HFFc6 (cell line): ENCODE measurements at places on chromosomes 1 and 21.
A peak's percentile ranks its signal among the peaks of the same experiment; 100 is the strongest.

DNA sequence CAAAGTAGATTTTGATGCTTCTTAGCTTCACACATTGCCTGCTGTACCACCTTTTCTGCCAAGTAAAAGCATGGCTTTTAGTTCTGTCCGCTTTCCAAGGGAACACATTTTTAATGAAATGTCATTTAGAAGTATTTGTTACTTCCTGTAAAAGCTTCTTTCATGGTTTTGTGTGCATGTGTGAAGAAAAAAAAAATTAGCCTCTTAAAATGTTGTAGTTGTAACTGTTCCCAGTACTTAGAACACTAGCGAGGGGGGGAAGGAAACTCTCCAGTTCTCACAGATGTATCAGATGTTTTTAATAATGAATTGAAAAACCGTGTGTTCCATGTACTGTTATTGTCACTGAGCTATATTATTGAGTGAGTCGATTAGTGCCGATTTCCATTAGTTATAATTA, 568.3 kb upstream of the ADGRL2 start:
- no peak for DNase-seq

DNA sequence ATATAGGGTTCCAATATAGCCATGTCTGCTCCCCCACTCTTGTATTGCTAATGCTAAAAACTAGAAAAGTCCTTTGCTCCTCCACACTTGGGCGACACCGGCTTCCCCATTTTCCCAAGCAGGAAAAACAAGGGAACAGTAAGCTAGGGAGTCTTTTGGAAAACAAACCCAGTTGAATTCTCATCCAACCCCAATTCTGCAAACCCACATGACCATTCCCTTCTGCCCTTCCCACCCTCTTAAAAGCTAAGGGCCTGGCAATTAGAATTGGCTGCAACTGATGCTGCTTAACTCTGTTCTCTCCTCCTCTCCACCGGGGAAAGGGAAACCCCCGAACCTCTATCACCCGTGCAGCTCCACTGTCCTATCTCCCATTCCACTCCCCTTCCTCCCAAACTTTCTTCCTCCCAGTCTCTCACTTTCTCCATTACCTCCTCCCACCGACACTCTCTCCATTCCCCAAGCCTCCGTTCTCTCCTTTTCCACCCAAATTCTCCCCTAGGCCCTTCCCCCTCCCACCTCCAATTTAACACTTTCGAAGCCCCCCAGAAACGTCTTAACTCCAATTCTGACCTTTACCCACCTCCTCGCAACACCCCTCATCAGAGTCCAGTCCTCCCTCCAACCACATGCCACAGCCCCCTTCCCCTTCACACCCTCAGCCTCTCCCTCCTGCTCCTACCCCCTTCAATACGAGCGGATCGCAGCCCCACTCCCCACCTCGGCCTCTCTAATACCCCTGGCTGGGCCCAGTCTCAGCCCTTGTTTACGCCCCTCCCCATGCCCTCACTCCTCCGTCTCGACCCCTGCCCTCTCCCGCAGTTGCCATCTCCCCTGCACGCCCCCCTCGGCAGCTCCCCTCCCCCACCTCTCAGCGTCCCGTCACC, 701 bp downstream of the DEDD start:
- peak; percentile 33 for DNase-seq

DNA sequence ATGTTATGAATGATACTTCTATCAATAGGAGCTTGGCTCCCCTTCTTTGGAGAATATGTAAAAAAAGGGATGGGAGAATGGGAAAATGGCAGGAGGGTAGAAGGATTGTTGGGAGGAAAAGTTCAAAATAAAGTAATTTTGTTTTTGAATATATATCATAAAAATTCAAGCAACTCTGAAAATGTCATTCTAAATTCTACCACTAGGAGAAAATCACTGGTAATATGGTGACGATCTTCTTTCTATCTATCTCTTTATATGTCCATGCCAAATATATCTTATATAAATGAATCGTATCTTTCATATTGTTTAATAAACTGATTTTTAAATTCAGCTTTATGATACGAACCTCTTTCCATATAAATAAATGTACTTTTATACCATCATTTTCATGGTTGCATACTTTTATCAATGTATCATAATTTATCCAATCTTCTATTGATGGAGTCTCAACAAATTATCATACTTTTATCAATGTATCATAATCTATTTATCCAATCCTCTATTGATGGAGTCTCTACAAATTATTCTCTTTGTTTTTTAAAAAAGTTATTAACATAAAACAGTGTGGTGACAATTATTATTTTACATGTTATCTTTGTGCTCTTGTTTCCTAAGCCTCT, 73.7 kb upstream of the MARK1 start:
- no peak for DNase-seq

DNA sequence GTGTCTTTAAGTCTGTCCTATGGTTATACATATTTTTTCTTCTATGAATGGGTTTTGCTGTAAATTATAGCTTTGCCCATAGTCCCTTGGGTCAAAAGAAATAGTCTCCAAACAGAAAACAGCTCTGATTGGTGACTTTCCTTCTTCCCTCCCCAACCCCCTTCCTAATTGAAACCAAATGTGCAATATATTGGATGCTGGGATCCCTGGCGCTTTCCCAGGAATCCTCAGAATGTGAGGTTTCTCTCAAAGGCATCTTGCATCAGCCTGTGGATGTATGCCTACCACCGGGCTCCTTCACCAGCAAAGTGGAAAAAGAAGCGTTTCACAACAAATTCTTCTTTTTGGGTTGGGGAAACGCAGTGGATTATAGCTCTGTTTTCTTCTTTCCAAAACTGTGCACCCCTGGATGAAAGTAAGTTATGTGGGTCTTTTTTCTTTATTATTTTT, at the start of gene DDR2:
Gene DDR2 (plus strand): TSS at position 248 of the 450 bp plus-strand sequence. CDS start 86,600 bp downstream, outside the sequence.
- DNase-seq = peak; percentile 94

DNA sequence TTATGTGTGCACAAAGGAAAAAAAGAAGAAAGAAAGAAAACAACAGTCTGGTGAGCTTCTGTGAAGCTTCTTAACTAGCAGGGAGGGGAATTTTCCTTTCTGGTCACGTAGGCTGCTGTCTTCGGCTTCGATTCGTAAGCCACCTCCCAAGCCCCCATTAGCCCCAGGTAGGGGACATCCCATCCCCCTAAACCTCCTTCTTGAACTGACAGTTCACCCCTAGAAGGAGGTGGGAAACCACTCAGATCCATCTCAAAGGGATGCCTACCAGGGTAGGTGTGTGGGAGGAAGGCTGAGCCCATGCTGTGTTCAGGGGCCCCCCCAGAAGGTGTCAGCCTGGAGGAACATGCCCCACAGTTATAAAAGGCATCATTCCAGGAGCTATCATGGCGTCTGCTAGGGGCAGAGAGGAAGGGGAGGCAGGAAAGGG, 25.8 kb downstream of the CD247 start:
- no peak for DNase-seq

DNA sequence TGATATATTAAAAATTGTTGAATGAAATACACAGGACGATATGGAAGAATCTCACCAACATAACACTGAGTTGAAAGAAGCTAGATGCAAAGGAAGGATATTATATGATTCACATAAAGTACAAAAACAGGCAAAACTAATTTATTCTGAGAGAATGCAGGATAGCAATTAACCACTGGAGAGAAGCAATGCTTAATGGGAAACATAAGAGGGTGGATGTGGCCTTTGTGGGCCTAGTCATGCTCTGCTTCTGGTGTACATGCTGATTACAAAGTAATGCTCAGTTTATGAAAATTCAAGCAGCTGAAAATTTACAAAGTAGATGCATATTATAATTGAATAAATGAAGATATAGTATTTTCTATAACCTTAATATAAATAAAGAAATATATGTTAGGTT, 326.4 kb upstream of the ADAMTS5 start:
- DNase-seq = no peak
